Activated CD4-positive, alpha-beta T cell treated with anti-CD3 and anti-CD28 coated beads for 4 hours (primary cell): ENCODE measurements at places on chromosomes 5 and 9.
A peak's percentile ranks its signal among the peaks of the same experiment; 100 is the strongest.

DNA sequence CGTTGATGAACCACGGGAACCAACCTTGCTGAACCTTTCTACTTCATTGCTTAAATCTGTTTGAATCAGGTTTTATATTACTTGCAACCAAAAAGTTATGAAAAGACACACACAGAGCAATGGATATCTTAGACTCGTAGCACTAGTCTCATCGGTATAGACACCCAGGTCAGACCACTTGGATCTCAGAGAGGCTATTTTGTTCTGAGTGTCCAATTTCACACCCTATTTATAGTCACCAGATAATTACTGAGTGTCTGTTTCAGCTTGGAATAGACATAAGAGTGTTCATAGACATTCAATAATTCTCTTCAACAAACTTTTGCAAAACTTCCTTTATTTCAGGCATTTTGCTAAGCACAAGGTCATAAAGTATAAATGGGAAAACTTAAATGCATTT, 145.4 kb upstream of the EGFLAM start:
- DNase-seq: no peak

DNA sequence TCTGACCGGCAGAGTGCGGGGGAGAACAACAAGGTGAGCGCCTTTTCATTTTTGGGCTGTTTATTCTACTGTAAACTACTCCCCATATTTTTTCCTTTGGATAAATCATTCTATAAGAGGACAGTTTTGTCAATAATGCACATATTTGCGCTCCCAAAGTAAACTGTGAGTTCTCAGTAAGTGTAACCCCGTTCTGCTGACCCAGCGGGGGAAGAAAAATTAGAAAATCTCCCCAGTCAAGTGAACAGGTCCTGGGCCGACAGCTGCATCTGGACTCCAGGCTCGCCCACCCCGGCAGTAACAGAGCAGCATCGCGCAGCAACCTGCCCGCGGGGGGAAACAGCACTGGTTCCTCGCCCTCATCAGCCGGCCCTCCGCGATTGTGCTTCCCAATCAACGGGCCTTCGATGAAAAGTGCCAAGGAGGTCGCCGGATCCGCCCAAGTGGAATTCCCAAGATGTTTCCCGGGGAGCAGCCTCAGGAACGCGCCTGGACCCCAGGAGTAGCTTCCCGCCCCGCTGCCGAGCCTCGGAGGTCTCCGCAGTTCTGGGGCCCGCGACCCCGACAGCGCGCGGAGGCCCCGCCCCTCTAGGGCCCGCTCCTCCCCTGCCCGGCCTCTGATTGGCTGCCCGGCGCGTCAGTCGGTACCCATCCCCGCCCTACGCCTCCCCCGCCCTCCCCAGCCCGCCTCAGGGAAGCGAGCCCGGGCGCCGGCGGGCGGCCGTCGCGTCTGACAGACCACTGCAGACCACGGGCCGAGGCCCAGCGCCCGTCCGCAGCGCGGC, at the start of gene OTULINL:
OTULINL (plus strand) TSS at position 687 of the 785 bp plus-strand sequence. CDS start 103 bp downstream, outside the sequence.
- peak; percentile 89 for DNase-seq

- no peak for DNase-seq
Measured at GRCh38 chr5:119417891-119418605, 34.2 kb upstream of the HSD17B4 start.

DNA sequence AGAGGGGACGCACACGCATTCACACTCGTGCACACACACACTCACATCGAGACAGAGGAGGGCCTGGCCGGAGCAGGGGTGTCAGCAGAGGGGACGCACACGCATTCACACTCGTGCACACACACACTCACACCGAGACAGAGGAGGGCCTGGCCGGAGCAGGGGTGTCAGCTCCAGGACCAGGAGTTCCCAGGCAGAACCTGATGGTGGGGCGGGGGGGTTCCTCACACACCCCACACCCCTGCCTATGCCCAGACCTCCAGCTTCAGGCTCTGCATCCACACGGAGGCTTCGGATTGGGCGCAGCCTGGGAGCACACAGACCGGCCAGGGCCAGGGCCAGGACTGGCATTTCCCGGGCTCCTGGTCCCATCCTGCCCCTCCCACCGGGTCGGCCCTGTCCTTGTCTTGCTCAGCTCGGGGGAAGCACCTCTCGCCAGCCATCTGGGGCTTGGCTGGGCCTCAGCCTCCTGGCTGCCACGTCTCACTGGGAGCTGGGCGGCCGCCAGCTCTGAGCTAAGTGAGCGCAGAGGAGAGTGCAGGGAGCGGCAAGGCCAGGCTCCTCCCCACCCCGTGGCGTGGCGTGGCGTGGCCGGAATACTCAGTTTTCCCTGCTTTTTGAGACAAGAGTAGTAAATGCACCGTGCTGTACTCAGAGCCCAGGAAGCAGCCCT, 31.3 kb downstream of the ADAMTS2 start:
- no peak for DNase-seq

- no peak for DNase-seq
Measured at GRCh38 chr9:27303219-27303618, 6.3 kb upstream of the EQTN start.

- DNase-seq: no peak
Measured at GRCh38 chr9:2837915-2838314, 6.0 kb downstream of the PUM3 start.

DNA sequence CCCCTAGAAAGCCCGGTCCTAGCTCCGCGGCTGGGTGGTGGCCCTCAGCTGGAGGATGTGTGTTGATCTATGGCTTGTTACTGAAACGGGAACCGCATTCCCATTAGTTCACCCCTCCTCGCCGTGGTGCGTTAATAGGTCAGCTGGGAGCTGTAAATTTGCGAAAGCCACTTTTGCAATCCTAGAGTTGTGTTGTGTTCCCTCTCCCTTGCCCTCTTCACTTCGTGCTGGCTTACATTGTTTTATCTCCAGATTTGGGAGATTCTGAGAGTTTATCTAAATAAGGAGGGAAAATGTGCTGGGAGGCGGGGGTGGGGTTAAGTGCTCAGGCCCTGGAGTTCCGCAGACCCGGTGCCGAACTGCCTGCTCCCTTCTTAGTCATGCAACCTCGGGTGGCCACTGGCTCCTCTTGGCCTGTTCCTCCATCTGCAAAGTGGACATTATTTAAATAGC, 62.8 kb downstream of the HMCN2 start:
- no peak for DNase-seq

GRCh38 chr5:103256178-103256577, 2.4 kb upstream of the MACIR start:
- no peak for DNase-seq

- no peak for DNase-seq
Measured at GRCh38 chr5:128579639-128580038, 41.6 kb upstream of the FBN2 start.

DNA sequence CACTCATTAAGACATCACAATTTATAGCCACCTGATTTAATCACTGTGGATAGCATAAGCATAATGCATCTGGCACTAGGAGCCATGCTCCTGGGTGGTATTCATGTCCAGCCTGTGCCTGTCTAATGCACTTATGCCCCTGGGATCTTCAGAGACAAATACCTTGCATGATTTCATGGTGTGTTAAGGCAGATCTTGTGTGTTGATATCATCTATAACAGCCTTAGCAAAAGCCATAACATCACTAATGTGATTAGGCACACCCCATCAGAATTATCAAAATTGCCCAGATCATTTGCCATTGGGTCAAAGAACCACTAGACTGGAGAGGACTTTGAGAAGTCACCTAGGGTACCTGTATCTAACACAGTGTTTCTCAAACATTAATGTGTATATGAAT, 43.7 kb upstream of the SELENOP start:
- DNase-seq: no peak

- no peak for DNase-seq
Measured at GRCh38 chr5:146645342-146645741, 129.4 kb upstream of the GPR151 start.

- no peak for DNase-seq
Measured at GRCh38 chr5:173229382-173229959, 5.5 kb downstream of the NKX2-5 start.

- DNase-seq: no peak
Measured at GRCh38 chr5:40413743-40414142, 266.0 kb upstream of the PTGER4 start.

DNA sequence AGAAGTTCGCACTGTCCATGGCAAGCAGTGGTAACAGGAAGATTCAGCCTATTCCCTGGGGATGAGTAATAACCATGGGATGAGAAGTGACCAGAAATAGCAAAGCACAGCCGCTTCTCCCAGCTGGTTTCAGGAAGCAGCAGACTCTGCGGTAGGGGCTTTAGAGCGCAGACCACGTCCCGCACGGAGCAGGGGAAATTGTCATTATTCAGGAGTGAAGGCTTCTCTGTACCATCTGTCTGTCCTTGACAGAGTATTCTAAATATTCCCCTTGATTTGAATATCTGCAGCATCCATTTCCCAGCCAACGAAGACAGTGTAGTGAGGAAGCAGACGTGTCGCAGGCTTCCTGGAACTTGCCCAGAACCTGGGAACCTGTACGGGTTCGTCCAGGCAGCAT, 159.6 kb downstream of the NXNL2 start:
- no peak for DNase-seq
